NCI-H187 treated with DMSO at 0.1 percent for 48 hours (cell line): ENCODE measurements at places on chromosomes 11 and 22.

DNA sequence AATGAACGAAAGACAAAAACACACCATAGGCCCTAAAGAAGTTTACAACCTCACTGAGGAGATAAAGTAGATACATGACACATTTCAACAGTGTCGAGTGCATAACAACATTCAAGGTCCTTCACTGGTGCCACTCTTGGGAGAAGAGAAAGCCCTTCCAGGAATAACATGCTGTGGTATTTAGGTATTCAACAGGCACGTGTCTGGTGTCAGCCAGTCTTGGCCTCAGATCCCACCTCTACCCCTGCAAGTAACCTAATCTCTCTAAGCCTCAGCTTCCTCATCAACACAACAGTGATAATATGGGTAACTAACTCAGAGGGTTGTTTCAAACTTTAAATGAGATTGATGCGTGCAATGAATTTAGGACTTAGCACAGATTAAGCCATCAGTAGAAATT is 235.0 kb upstream of the ZC3H12C start:
- no peak for DNase-seq

GRCh38 chr11:65588199-65589054 is 7.2 kb downstream of the KCNK7 start:
- DNase-seq, result no peak

DNA sequence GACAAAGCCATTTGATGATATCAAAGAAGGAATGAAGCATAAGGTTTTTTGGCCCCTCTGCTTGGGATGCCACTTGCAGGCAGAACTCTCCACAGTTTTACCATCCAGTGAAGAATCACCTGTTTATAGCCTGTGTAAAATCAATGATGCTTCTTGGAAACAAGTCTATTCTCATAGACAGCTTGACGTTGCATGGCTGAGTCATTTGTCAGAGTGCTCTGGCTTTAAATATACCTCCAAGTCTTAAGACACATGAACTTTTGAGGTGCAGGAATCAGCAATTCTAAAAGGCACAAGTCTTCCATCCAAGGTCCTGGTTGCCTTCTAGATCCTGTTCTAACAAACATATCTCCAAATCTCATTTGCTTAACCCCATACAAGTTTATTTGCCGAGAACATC is 53.6 kb upstream of the KIRREL3 start:
- no peak for DNase-seq

DNA sequence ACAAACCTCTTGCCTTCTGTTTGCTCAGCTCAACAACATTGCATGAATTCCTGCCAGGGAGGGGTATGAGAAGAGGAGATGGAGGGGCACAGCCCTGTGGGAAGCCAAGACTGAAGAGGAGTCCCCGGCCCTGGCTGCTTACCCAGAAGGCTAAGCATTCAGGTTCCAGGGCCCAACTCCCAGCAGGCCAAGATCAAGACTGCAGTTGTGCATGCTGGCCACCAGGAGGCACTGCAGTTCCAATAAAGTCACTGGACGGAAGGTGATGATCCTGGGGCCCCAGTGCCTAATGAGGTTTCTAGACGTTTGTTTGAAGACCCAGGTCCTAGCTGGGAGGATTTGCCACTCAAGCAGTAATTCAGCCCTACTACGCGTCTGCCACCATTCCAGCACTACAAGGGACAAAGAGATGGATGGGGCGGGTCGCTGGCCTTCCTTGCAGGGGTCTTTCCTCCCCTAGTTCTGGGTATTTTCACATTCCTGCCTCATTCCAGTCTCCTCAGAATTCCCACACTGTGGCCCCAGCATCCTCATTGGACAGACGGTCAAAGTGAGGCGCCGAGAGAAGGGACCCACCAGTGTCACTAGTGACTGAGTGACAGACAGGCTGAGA is 23.6 kb downstream of the ALX4 start:
- DNase-seq, result no peak

- DNase-seq, result no peak
Measured at GRCh38 chr22:27879923-27880322, 39.1 kb downstream of the PITPNB start.
